ENCODE measurements at places on chromosomes 5 and 9.

DNA sequence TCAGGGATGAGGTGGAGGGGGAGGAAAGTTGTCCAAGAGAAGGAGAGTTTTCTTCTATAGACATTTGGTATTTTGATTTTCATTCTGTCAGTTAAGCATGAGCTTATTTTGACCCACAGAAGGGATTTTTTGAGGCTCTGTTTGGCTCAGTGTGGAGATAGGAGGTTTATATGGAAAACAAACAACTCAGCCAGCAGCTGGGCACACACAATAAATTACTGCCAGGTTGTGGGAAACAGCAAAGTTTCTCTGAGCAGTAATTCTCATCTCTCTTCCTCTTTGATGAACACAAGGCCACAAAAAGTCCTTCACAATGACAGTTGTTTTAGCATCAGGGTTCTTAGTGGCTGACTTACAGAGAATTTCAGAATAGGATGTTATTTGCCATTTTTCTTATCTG, 486.1 kb downstream of the KDM4C start:
- DNase-seq, result no peak

- DNase-seq, result no peak
Measured at GRCh38 chr5:72064801-72065570, 42.3 kb upstream of the MAP1B start.

DNA sequence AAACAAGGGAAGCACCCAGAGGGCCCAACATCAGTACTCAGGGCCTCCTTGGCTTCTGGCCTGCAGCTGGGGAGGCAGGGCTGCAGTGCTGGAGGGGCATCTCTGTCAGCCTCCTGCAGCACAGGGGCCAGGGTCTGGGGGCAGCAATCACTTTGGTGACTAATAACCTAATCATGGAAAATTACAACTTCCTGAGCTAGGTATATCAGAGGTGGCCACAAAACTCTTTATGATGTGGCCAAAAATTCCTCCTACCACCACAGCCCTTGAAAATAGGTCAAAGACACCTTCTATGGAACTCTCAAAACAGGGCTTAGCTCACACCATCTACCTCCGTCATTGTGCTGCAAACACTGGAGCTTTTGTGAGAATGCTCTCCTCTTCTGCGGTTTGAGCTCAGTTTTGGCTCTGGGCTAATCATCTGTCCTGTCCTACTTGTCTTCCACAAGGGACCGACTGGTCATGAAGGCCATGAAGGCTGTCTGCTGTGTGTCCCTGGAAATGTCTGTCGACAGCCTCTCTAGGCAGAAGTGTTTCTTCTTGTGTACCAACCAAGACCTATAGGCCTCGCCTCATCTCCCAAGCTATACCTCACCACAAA, 28.6 kb downstream of the CSF2 start:
- peak; percentile 31 for DNase-seq

DNA sequence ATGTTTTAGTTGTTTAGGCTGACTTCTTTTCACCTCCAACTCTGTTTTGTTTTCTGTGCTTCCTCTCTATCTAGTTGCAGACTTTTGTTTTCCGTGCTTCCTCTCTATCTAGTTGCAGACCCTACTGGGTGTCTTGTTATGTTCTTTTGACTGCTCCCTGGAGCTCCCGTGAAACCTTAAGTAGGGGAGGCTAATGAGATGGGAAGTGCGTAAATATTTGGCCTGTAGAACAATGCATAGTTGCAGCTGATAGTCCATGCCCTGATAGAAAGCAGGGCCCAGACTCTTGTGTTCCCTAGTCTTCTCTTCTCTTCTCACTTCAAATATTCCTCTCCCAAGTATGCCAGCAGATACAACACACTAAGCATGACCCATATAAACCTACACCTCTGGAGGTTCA, 757.0 kb downstream of the BRINP1 start:
- no peak for DNase-seq

DNA sequence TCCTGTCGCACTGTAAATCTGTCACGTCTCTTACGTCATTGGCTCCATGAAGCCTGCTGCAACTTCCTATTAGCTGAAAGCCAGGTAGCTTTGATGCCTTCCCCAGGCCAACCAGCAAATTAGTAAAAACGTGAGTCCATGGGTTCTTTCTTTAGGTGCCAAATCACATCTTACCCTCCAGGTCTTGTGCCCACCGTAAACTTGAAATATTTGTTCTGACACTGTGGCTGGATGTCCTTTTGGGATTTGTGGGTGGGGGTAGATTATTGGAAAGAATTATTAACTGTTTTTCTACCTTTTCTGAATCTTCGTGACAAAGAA, 172.8 kb downstream of the NR3C1 start:
- no peak for DNase-seq

DNA sequence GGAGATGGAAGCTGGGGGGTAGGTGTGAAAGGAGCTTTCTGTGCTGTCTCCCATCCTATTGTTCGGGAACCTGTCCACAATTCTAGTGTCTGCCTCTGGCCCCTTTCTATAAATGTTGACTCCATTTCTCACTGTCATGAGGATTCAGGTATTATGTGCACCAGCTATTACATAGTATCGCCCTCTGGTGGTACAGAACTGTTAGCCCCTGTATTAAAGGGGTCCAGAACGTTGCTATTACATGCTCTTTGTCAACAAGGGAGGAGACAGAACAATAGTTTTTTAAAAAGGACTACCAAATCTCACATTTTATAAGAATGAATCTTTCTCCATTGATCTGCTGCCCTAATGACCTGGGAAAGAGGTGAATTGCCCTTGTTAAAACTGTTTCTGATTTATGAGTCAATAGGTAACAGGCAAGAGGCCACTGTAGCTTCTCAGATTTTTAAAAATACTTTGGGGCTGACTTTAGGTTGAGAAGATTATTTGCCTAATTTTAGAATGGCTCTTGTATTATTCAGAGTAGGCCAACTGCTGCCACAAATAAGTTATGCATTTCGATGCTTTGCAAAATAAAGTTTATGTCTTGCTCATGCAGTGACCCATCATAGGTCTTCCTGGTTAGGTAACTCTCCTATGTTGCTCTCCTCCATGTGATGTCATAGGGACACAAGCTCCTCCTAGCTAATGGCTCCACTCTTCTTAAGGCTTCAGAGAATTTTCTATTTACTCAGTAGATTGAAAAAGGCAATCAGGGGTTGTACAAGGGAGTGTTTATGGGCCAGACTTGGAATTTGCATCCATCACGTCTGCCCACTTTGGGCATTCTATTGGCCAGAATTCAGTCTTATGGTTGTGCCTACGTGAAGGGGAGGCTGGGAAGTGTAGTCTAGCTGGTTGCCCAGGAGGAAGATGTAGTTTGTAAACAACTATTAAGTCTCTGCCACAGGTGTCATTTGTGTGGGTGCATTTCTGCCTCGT, 20.8 kb downstream of the DCANP1 start:
- no peak for DNase-seq

DNA sequence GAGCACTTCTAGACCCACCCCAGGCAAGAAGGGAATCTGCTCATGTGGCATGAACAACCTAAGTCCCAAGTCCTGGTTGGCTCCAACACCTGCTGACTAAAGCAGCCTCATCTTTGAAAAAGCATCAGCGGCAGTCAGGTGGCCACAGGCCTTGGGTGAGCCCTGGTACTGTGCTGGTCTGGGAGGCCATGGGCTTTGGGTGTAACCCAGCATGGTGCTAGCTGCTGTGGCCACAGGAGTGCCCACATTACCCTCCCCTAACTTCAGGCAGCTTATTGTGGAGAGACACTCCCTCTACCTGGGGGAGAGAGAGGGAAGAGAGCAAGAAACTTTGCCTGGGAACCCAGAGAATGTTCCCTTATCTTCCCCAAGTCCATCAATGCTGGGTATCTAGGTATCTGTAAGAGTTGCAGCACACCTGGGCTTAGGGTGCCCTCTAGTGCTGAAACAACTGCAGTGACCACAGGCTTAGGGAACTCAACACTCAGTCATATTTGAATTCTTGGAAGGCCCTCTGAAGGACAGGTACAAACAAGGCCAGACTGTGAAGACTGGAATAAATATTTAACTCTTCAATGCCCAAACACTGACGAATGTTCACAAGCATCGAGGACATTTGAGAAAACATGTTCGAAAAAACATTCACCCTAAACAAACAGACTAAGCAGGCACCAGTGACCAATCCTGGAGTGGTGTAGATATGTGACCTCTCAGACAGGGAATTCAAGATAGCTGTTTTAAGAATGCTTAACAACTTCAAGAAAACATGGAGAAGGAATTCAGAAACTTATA, 69.9 kb upstream of the OR2K2 start:
- no peak for DNase-seq

DNA sequence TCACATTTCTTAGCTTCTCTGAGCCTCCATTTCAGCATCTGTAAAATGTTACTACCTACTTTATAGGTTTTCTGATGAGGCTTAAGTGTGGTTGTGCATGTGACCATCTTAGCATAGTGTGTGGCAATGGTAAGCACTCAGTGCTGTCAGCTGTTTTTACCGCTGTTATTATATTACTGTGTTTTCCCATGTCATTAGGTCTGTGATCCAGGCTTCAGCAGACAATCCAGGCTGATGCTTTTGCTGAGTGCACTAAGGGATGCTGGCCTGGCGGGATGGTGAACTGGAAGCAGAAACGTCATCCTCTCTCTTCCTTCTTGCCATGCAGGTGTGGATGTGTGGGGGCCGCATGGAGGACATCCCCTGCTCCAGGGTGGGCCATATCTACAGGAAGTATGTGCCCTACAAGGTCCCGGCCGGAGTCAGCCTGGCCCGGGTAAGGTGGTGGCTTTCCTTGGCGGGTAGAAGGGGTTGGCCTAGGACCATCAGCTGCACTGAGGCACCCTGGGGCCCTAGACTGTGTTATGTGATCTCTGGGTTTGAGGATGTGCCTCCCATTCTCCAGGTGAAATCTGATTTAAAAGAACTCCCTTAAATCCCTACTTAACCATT, 41.9 kb upstream of the SAP30L start:
- DNase-seq, result no peak

DNA sequence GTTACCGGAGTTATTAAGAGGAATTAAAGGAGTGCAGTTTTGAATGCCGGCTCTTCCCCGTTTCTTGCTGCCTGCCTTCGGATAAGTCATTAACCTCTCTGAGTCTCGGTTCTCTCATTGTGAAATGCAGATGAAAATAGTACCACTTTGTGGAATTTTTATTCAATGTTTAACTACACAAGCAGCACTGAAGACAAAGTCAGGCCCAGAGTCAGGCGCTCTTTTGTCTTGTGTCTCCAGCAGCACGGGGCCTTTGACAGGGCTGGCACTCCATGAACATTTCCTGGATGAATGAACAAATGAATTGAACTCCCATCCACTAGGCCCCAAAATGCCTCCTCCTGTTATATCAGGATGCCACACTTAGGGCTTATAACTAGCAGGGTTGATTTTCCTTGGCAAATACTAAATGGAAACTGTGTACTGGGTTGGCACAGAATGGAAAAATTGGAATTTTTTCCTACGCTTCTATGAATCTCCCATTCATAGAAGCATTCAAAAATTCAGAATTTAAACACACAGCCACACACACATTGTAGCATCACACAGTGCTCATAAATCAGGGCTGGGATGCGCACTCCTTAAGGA, 332.8 kb downstream of the MLLT3 start:
- no peak for DNase-seq

DNA sequence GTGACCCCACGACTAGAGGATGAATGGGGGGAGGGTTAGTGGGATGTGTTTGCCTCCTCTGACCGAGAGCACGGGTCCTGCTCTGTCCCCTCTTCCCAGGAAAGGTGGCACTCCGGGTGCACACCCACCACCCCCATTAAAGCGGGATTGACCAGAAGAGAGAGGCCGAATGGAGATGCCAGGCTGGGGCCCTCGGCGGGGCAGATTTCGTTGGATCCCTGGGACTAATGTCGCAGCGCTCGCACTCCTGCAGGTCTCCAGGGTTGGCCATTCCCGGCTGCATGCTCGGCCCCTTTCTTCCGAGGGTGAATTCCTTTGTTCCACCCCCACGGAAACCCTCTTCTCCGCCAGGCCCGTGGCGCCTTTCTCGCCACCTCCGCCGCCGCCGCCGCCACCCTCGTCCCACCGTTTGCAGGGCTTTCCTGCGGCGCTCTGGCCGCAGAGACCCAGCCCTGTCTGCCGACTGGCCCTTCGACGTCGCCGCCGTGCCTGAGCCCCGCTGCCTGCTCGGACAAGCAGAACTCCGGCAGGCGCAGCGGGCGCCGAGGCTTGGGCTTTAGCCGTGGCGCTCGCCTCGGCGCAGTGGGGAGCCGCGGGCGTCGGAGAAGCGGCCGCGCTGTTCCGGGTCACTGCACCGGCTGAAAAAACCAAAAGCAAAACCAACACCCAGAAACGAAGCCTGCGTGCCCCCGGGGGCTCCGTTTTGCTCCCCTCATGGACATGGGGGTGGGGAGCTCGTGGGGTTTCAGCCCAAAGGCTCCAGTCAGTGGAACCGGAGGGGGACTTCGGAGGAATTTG, 11.8 kb downstream of the LMX1B start:
- DNase-seq, result no peak

DNA sequence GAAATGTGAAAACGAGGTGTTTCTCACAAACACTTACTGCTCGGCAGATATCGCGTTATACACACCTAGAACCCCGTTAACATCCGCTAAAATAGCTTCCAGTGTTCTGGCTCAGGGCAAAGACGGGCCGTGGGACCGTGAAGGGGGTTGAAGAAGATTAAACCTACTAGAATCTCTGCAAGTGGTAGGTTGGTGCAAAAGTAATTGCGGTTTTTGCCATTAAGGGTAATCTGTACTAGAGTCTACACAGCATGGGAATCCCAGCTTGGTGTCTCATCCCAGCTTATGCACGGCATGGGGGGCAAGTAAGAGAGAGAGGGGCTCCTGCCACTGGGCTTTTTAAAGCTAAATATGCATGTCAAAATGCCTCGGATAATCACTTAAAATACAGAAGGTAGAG, 43.9 kb downstream of the HRH2 start:
- DNase-seq, result no peak

- no peak for DNase-seq
Measured at GRCh38 chr9:129590466-129590865, 30.4 kb downstream of the C9orf50 start.

GRCh38 chr5:179869101-179869500, 10.5 kb upstream of the MRNIP start:
- DNase-seq, result no peak

DNA sequence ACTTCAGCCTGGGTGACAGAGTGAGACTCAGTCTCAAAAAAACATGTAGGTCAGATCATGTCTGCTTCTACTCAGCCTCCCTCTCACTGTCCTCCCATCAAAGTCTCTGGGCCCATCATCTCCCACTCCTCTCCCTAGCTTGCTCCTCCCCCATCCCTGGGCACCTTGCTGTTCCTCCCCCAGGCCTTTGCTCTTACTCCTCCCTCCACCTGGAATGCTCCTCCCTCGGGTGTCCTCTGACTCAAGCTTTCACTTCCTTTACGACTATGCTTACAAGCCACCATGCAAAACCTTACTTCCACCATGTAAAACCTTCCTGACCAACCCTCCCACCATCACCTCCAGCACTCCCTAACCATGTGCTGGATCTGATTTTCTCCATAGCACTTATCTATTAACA, 51.5 kb downstream of the MTMR12 start:
- no peak for DNase-seq
